ENCODE measurements at places on chromosomes 12 and 14.

DNA sequence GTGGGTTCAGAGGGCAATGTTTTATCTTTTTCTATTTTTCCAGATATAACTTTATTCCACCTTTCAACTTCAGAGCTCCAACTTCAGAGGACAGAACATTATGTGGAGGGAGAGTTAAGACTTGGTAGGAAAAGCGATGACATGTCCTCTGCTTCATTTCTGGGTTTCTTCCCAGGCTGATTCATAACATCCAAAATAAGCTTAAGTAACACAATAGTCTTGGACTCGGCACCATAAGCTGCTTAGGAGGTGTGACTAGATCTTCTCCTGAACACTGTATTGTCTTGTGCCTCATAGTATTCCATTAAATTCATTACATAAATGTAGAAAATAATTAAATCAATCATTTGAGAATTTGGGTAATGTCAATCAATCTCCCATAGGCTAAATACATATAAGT lies 95.5 kb upstream of the PDE3A start:
- no peak for DNase-seq

GRCh38 chr14:24246765-24247212 lies 4.4 kb upstream of the TINF2 start:
- no peak for DNase-seq

- DNase-seq: no peak
These were observed 495.2 kb upstream of the SOX5 start for GRCh38 chr12:24444634-24445033.

DNA sequence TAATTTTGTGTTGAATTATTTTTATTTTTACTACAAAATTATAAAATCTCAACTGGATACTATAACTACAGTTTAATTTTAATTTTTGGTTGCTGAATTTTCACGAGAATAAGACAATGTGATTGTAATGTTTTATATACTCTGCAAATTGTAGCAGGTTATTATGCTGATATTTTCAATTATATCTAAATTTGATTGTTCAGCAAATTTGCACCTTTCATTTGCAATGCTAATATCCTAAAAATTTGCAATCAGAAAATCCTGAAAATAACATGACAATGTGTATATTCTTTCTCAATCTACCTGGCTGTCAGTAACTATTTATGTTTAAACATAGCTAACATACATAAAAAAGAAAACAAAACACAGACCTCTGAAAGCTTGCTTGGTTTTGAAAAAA lies 932.2 kb upstream of the LRFN5 start:
- DNase-seq: no peak

- DNase-seq: no peak
These were observed 40.2 kb downstream of the TEAD4 start for GRCh38 chr12:2999265-2999841.

DNA sequence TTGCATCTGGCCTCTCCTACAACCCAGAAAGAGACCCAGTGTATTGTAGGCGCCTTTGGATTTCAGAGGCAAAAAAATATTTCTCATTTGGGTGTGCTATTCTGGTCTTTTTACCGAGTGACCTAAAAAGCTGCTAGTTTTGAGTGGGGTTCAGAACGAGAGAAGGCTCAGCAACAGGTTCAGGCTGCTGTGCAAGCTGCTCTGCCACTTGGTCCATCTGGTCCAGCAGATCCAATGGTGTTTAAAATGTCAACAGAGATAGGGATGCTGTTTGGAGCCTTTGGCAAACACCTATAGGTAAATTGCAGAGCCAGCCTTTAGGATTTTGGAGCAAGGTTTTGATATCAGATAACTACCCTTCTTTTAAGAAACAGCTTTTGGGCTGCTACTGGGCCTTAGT lies 25.3 kb upstream of the DYRK2 start:
- DNase-seq: no peak

DNA sequence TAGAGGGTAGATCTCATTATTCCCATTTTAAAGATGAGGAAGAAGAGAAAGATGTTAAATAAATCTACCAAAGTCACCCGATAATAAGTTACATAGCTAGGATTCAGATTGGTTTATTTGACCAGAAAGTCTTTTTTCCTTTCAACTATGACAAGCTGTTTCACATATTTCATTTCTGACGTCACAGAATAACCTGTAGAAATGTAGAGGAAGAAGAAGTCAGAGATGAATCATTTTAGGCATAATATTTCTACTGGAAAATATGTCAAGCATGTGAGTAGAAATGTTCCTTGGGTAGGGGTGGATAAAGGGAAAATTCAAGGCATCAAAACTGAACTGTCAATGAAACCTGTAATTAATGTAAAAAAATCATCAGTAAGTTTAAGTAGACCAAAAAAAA lies 107.0 kb downstream of the MGST1 start:
- DNase-seq: no peak

- no peak for DNase-seq
These were observed 84.0 kb downstream of the BEGAIN start for GRCh38 chr14:100503251-100503650.

GRCh38 chr14:85634205-85634604 lies 104.3 kb downstream of the FLRT2 start:
- no peak for DNase-seq

All from stimulated activated CD4-positive, alpha-beta T cell treated with anti-CD3 and anti-CD28 coated beads, Interleukin-1b, Interleukin-23, amount 100 ng/mL, for 4 hours (primary cell).